ENCODE measurements at places on chromosomes 5 and 9. TPM values are rescaled to one million over a fixed set of nuclear protein-coding genes. Genes with fewer than 3 reads are reported as not detected.

C9orf72 gene
- total RNA-seq, result 36.9 TPM

BARHL1 gene
- not detected for total RNA-seq

ARL14EPL gene
- not detected for total RNA-seq

LAMC3 gene
- 1.7 TPM for total RNA-seq

KCNN2 gene
- not detected for total RNA-seq

PCDHAC2 gene
- not detected for total RNA-seq

DMRT3 gene
- total RNA-seq, result not detected

GARIN3 gene
- total RNA-seq, result not detected

POU5F2 gene
- total RNA-seq, result 1.0 TPM

SLC6A18 gene
- total RNA-seq, result not detected

Data from CD4-positive, alpha-beta T cell (primary cell).